ENCODE measurements at places on chromosomes 5 and 9.

DNA sequence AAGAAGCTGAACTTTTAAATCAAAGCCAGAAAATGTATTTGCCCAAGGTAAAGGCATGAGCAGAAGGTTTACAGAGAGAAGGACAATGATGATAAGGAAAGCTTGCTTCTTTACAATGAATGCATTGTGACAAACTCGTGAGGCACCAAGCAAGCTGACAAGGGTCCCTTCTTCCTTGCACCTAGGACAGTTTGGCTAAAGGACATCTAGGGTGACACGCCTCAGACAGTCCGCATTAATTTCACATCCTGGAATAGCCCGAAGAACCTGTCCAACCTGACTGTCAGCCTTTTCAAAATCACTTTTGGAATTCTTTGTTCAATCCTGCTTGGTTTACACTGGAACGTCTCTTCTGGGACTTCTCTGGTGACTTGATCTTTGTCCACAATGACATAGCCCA lies 146.4 kb upstream of the MAP3K1 start:
- DNase-seq = peak; percentile 6

- no peak for DNase-seq
Observed at GRCh38 chr9:8651846-8652215, 852.3 kb upstream of the DMAC1 start.

DNA sequence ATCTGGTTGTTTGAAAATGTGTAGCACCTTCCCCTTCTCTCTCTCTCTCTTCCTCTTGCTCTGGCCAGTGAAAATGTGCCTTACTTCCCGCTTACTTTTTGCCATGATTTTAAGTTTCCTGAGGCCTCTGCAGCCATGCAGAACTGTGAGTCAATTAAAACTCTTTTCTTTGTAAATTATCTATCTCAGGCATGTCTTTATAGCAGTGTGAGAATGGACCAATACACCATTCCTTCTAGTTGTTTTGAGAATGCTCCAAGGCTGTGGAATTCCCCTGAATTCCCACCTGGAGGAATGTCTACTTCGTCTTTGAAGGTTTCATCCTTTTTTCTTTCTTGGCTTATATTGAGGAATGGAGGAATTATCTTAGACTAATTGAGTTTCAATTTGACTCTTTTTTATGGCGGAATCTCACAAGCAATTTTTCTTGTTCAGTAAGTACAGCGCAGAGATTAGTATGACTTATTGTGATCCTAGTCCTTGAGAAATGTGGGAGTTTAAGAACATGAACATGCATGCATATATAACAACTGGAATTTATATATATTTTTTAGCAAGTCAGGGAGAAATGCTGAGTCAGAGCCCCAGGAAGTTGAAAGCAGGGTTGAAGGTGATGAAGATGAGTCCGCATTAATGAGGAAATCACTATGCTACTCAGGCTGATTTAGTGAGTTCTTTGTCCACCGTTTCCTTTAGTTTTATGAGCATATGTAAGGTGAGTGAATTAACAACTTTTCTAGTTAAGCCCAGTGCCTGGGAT lies 488.1 kb upstream of the ADAMTS16 start:
- DNase-seq = no peak

DNA sequence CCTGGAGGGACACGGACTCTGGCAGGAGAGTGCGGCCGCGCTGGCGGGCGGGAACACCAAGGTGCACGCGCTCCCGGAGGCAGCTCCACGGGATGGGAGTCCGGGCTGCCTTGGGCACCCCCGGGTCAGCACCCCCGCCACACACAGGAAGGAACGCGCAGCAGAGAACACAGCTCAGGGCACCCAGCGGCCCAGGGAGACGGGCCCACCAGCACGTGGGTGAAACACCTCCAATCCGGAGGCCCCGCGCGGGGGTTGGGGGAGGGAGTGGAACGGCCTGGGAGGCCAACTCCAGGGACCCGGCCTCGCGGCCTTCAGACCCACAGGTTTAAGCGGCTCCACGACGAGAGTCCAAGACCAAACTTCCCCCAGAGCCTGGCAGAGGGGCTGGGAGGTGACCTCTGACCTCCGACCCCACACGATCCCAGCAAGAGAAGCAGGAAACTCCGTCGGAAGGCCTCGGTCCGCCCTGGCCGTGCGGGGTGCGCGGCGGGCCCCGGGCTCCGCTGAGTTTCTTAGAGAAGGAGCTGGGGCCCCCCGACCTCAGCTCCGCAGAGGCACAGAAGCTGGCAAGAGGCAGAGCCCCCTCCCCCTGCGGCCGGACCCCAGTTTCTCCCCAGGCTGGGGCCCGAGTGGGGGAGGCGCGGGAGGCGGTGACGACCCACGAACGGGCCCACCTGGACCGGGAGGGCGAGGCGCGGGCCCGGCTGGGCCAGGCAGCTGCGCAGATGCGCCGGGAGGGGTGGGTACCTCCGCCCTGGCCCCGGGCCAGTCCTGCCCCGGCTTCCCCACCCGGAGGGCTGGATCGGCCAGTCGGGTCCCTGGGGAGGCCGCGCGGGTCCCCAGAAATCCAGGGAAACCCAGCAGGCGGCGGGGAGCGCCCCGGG lies 851 bp downstream of the NACC2 start:
- DNase-seq = peak; percentile 46

DNA sequence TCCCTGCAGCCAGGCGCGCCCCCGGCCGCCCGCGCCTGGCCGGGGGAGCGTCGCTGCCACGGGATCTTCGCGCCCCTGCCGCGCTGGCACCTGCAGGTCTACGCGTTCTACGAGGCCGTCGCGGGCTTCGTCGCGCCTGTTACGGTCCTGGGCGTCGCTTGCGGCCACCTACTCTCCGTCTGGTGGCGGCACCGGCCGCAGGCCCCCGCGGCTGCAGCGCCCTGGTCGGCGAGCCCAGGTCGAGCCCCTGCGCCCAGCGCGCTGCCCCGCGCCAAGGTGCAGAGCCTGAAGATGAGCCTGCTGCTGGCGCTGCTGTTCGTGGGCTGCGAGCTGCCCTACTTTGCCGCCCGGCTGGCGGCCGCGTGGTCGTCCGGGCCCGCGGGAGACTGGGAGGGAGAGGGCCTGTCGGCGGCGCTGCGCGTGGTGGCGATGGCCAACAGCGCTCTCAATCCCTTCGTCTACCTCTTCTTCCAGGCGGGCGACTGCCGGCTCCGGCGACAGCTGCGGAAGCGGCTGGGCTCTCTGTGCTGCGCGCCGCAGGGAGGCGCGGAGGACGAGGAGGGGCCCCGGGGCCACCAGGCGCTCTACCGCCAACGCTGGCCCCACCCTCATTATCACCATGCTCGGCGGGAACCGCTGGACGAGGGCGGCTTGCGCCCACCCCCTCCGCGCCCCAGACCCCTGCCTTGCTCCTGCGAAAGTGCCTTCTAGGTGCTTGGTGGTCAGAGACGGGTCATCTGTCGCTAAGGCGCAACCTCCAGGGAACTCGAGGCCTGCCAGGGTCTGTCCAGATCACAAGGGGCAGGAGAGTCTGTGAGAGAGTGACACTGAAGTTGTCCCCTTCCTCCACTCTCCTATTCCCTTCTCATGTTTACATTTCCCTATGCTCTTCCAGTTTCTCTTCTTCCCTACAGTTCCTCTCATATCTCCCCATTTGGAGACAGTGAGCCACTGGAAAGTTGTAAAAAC lies 1.3 kb downstream of the GPR150 start:
- DNase-seq = no peak

GRCh38 chr5:1011741-1012312 lies 3.2 kb downstream of the NKD2 start:
- DNase-seq = no peak

- DNase-seq = no peak
Observed at GRCh38 chr9:76161541-76161940, 232.7 kb downstream of the RFK start.

DNA sequence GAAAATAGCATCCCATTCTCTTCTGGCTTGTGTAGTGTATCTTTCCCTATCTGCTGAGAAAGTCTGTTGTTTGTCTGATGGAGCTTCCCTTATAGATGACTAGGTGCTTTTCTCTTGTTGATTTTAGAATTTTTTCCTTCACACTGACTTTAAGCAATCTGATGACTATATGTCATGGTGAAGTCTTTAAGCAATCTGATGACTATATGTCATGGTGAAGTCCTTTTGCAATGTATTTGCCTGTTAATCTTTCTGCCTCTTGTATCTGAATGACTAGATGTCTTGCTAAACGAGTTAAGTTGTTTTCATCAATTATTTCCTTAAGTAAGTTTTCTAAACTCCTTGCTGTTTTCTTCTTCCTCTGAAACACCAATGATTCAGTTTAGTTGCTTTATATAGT lies 80.5 kb downstream of the RNF130 start:
- DNase-seq = no peak

GRCh38 chr5:56092115-56092514 lies 97.4 kb upstream of the IL6ST start:
- no peak for DNase-seq

DNA sequence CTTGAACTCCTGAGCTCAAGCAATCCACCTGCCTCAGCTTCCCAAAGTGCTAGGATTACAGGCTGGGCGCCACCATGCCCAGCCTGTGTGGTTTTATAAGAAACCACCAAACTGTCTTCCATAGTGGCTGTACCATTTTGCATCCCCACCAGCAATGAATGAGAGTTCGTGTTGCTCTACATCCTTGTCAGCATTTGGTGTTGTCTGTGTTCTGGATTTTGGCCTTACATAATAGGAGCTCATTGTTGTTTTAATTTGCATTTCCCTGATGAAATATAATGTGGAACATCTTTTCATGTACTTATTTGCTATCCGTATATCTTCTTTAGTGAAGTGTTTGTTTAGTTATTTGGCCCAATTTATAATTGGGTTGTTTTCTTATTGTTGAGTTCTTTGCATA lies 29.8 kb downstream of the PHF2 start:
- DNase-seq = no peak

DNA sequence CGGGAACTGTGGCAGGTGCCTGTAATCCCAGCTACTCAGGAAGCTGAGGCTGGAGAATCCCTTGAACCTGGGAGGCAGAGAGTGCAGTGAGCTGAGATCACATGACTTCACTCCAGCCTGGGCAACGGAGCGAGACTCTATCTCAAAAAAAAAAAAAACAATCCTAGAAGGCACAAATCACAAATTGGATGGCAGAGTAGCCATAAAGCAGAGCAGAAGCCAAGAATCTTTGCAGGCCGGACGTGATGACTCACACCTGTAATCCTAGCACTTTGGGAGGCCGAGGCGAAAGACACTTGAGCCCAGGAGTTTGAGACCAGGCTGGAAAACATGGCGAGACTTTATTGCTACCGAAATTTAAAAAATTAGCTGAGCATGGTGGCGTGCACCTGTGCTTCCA lies 9.2 kb upstream of the FUBP3 start:
- DNase-seq = peak; percentile 38

DNA sequence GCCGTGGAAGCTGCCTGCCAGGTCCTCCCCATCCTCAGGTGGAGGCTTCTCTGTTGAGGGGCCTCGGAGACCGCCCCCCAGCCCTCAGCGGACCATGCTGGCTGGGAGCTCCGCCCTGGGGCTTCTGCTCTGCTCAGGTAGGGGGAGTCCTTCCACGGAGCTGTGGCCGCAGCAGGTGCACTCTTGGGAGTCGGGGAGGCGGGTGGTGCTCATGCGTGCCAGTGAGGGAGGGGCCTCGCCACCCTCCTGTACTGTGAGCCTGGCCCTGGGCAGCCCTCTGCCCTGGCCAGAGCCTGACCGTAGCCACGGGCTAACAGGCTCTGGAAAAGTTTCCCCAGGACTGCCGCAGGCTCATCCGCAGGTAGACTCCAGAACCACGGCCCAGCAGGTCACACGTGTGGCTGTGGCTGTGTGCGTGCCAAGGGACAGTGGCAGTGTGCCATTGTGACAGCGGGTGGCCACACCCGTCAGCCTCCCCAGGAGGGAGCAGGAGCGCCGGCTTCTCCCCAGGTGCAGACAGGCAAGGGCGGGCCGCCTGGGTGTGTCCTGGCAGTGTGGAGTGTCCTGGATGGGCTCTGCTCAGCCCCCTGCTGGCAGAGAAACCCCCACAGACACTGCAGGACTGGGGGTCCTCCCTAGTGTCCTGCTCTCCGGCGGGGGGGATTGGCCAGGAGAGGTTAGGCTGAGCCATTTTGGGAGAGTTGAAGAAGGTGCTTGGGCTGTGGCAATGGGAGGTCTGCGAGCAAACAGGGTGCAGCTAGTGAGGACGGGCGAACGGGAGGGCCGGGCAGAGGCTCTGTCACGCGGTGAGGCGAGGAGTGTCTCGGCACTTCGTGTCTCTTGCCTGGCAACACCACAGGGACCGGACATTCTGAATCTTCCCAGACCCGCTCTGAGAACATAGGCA lies 29.5 kb downstream of the TPPP start:
- peak; percentile 26 for DNase-seq

- no peak for DNase-seq
Observed at GRCh38 chr9:109718861-109719260, 61.1 kb upstream of the PALM2AKAP2 start.

- DNase-seq = no peak
Observed at GRCh38 chr5:90111364-90112032, 298.1 kb downstream of the CETN3 start.

DNA sequence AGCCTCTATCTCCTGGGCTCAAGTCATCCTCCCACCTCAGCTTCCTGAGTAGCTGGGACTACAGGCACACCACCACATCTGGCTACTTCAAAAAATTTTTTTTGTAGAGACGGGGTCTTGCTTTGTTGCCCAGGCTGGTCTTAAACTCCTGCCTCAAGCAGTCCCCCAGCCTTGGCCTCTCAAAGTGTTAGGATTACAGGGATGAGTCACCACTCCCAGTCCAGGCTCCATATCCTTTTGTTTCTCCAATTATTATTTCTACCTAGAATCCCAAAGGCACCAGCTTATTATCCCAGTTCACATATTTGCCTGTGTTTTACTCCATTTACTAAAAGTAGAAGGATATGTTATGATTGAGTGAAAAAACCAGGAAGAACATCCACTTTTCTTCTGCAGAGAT lies 84.9 kb downstream of the TEK start:
- DNase-seq = no peak

- DNase-seq = no peak
Observed at GRCh38 chr5:20351849-20352248, 363.8 kb upstream of the CDH18 start.

GRCh38 chr5:103102234-103102633 lies 17.7 kb downstream of the GIN1 start:
- no peak for DNase-seq

DNA sequence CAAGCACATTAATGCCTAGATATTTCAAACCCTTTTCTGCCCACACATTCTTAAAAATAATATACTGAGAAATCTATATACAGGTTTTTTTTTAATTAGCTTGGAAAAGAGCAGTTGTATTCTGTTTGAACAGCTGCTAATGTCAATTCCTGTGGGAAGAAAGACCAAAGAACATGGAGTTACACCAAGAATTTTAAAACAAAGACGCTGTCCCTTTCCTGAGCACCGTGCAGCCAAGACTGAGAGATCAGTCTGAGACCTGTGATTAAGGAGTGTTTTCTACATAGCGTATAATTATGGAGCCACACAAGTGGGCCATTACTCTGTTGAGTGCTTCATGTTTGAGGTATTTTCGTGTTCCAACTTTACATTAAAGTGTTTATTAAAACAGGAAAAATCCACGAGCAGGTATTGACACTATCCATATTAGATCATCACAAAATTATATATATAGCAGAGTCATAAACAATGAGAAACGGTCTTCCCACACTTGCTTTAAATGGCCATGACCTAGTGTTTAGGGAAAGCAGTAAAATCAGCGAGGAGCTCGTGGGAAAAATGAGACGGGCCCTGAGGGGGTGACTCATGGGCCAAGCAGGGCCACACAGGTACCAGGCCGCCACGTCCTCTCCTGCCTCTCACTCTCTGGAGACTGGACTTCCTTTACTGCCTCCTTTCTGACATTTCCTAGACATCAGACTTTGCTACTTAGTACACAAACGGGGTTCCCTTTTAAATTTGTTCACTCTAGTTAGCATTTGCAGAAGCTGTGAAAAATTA lies 153.1 kb upstream of the OTULINL start:
- no peak for DNase-seq

- peak; percentile 59 for DNase-seq
Observed at GRCh38 chr5:69024241-69024651, 69.6 kb upstream of the SLC30A5 start.

GRCh38 chr9:37784616-37785483 lies at the start of gene EXOSC3:
TSS of gene EXOSC3 (minus strand) at chr9:37785064. CDS start at chr9:37785044, 20 bp downstream.
- DNase-seq = peak; percentile 93
